ENCODE measurements at places on chromosomes 5 and 9.

DNA sequence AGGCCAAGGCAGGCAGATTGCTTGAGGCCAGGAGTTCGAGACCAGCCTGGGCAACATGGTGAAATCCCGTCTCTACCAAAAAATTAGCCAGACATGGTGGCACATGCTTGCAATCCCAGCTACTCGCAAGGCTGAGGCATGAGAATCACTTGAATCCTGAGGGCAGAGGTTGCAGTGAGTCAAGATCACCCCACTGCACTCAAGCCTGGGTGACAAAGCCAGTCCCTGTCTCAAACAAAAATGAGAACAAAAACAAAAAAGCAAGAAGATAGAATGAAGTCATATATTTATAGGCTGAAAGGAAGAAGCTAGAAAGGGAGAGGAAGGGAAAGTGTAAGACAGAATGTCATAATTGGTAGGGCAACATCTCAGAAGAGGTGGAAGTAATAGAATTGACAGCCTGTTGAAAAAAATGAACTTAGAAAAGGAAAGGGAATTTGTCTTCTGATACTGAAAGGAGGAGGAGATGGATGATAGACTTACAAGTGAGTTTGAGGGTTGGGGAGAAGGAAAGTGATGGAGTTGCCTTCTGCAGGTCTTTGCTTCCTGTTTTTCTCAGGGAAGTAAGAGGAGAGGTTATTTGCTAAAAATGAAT is 32.2 kb downstream of the CARD6 start:
- DNase-seq: no peak

DNA sequence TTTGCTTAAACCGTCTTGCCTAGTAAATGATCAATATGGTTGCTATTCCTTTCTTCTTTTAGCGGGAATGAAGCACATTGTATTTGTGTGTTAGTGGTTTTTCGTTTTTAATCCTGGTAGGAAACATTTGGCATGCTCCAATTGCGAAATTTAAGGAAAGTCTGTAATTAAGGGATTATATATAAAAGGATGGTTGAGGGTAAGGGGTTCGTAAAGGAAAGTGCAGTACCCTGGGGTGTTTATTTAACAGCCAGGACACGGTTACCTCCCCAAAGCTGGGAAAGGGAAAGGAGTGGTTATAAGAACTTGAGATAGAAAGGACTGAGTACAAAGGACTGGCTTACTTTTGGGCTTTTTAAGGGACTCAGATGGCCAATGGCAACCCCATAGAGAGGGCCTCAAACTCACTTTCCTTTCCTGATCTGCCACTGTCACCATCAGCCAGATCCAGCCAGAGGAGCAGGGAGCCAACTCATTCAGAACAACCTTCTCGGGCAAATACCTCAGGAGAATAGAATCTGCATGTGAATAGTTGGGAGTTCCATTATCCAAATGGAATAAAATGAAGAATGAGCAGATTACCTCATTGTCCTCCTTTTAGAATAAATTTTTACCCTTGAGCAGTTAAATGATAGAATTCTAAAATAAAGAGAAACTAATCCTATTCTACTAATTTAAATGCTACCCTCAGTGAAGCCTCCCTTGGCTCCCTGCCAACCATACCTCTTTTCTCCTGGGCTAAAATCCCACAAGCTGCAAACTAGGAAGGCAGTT is 117.7 kb downstream of the SNCAIP start:
- DNase-seq: no peak

DNA sequence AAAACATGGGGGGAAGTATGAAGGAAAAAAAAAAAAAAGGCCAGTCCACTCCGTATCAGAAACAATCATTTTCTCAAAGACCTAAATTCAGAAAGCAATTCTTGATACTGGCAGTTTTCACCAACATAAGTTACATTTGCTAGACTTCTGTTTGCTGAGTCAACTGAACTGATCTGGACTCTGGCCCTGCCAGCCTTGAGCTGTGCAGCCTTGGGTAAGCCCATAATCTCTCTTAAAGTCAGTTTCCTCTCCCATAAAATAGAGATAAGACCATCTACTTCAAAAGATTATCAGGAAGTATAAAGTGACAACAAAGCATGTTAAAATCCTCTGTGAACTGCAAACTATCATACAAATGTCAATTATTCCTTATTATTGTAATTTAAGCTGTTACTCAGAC is 106.8 kb downstream of the MAPKAP1 start:
- no peak for DNase-seq

DNA sequence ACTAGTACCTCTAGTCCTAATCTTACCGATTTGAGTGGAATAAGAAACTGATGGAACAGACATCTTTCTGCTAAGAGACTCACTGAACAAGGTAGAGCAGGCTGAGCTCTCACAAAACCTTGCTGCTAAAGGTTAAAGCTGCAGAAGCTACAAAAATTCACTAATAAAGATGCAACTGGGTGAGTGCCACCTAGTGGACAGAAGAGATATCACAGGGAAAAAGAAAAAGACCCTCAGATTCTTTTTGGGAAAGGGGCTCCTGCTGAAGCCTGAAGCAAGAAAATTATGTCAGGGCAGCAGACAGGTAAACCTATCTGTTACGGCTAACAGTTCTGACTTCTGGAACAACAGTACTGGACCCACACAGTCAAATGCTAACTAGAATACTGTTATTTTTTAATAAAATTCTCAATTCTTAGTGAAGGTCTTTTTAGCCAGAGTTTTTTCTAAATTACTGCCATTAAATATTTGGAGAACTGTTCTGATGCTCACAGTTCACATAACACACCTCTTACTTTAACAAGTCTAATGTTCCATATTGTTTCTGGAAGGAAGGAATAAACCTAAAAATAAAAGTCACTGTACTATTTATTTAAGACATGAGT is 51.2 kb downstream of the DIAPH1 start:
- DNase-seq: no peak

DNA sequence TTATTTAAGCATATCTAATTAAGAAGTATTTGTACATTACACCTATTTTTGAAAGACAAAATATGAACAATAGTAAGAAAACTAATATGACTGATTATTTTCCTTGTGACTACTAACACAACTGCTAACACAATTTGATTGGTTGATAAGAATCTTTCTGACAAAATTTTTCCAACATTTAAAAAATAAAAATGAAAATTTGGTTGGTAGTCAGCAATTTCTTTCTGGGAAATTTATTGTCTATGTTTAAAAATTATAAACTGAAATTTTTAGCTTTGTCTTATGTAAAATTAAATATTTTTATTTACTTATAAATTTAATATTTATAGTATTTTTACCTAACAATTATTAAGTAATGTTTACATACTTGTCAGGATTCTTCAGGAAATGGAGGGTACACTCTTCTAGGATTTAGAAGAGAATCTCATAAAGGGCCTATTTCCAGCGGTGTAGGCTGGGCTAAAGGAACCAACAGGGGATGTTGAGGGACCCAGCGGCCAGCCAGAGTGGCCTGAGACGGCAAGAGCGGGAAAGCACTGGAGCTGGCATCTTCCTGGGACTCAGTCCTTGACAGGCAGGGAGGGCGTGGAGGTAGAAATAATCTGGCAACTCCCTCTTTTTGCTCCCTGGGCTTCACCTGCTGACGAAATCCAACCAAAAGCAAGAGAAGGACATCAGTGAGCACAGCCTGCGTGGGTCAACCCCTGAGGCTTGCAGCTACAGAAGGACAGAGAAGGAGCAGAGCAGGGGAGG is 14.7 kb upstream of the FAM120A start:
- DNase-seq: no peak

GRCh38 chr9:4324513-4324912 is 24.6 kb upstream of the GLIS3 start:
- no peak for DNase-seq

DNA sequence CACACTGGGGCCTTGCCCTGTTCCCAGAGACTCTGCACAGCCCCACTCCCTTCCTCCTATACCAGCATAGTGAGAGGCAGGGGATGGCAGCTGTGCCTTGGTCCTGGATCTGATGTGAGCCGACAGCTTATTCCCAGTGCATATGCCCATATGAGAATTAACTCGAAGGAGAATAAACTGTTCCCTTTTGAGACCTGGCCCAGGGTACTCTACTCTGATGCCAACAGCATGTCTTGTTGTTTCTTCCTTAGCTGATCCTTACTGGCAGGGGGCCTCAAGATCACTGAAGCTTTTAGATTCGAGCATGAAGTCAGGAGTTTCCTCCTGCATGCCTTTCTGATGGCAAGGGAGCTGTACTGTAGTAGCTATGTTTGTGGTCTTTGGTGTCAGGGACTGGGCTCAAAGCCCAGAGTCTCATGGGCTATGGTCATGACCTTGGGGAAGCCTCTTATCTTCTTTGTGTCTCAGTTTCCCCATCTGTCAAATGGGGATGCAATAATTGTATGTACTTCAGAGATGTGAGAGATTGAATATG is 57.1 kb downstream of the DOCK2 start:
- DNase-seq: no peak

- DNase-seq: no peak
Measured at GRCh38 chr5:66859526-66859925, 263.3 kb downstream of the MAST4 start.

GRCh38 chr9:38010918-38011704 is 57.9 kb downstream of the SHB start:
- no peak for DNase-seq

DNA sequence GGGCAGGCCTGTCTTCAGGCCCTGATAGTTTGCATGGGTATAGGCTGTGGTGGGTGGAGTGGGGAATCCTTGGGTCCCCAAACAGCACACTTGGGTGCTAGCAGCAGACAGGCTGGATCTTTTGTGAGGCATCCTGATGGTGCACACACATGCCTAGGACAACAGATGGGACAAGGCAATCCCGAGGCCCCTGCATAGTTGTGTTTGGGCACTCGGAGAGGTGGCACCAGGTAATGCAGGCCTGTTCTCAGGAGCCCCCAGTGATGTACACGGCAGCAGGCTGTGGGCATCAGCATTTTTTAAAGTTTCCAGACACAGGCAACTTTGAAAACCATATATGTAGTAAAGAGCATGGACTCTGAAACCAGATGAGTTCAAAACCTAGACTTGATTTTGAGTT is 65.4 kb downstream of the EPB41L4A start:
- DNase-seq: no peak

DNA sequence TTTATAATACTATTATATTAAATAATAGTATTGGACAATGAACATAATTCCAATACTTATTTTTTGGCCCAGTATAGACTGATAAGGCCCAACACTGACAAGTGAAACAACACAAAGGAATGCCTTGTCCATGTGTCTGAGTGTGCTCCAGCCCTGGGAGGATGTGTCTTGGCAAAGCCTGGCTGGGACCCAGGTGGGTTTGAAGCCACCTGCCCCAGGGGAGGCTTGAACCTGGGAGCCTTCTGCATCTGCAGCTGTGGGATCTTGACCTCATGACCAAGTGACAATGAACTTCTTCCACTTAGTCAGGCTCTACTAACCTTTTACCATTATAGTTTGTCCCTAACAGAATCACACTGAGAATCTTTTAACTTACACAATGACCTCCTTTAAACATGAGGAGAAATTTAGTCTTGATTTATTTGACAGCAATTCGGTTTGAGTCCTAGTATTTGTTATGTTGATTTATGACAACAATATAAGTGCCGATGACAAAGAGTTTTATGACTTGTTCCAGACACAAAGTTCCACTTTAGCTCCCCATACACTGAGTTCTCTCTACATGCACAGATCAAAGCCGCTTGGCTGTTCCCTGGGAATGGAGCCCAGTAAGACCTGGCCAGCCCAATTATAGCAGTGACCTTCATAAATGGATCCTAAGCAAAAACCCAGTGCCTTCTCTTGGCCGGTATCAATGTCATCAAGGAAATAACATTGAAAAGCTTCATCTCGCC is 294.5 kb downstream of the CTNND2 start:
- no peak for DNase-seq

- DNase-seq: peak; percentile 3
Measured at GRCh38 chr9:126146254-126147145, 180.1 kb upstream of the MVB12B start.

GRCh38 chr9:125137200-125137599 is 6.1 kb downstream of the SCAI start:
- DNase-seq: no peak

GRCh38 chr5:156178117-156178516 is 148.8 kb upstream of the SGCD start:
- no peak for DNase-seq

- DNase-seq: no peak
Measured at GRCh38 chr5:144712090-144712489, 541.4 kb downstream of the KCTD16 start.

DNA sequence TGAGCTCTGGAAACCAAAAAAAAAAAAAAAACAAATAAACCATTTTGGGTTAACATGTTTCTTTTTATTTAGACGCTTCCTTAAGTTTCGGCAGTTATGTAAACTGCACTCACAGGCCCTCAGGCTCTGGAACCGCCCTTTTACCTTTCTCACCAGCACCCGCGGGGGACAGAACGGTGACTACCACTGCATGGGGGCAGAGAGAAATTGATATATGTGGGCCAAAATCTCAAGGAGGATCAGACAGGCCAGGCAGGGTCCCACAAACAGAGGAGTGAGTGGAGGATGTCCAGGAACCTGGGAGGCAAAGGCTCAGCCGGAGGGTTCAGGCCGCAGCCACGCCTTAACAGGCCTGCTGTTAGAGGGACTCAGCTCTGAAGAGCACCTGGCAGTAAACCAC is 54.4 kb downstream of the IRX2 start:
- no peak for DNase-seq

DNA sequence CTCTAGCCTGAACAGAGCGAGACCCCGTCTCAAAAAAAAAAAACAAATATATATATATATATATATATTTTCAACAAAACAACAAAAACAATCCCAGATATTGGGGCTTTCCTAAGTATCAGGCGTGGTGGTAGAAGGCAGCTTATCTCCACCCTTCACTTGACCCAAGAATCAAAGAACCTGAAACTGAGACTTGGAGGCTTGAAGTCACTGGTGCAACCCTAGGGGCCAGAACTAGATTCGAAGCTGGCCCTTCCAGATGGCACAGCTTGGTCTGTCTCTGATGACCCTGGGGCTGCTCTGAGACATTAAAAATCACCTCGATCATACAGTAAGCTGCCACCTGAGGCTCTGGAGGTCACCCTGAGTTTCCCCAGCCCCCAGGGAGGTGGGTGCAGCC is 1.3 kb upstream of the KCNMB1 start:
- no peak for DNase-seq

- no peak for DNase-seq
Measured at GRCh38 chr5:39604491-39604890, 179.7 kb upstream of the DAB2 start.

DNA sequence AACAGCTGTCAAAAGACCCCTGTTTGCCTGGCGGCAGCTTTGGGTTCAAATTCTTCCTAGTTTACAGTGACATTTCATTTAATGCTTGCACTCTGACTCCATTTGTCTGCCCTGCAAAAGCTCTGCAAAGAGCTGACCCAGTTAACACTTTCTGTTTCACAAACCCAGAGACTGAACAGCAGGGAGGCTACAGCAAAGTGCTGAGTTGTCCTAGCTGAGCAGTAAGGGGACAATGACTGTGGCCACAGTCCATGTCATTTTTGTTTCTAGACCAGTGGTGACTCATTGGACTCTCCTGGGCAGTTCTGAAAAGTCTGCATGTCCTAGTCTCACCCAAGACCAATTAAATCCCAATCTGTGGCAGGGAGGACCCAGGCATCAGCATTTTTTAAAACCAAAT is 994.8 kb upstream of the WWC1 start:
- DNase-seq: no peak

DNA sequence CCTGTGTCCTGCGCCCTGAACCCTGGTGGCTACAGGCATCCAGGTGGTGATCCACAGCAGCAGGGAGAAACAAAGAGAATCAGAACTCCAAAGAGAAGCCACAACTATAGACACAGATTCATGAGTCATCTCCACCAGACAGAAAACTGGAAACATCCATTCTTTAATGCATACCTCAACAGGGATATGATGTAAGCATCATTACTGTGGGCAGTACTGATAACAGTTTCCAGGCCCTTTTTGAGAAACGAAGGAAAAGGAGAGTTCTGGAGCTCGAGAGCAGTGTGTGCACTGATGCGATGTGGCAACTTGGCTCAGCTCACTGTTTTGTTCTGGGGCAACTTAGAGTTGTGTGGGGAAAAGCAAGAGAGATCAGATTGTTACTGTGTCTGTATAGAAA is 215.6 kb upstream of the ADAMTS16 start:
- DNase-seq: no peak

Measured in stimulated activated CD4-positive, alpha-beta T cell treated with anti-CD3 and anti-CD28 coated beads, TNF-alpha, amount 100 ng/mL, for 48 hours (primary cell).